Astrocyte (in vitro differentiated cells and primary cell): ENCODE measurements at places on chromosomes 7 and 10.
A peak's percentile ranks its signal among the peaks of the same experiment; 100 is the strongest.

- DNase-seq, result no peak
Measured at GRCh38 chr10:28558923-28559508, 26.1 kb downstream of the WAC start.

- no peak for DNase-seq
Measured at GRCh38 chr7:75866114-75866488, 12.7 kb upstream of the RHBDD2 start.

- DNase-seq, result peak; percentile 75
Measured at GRCh38 chr10:3472287-3473051, 299.9 kb upstream of the PITRM1 start.

DNA sequence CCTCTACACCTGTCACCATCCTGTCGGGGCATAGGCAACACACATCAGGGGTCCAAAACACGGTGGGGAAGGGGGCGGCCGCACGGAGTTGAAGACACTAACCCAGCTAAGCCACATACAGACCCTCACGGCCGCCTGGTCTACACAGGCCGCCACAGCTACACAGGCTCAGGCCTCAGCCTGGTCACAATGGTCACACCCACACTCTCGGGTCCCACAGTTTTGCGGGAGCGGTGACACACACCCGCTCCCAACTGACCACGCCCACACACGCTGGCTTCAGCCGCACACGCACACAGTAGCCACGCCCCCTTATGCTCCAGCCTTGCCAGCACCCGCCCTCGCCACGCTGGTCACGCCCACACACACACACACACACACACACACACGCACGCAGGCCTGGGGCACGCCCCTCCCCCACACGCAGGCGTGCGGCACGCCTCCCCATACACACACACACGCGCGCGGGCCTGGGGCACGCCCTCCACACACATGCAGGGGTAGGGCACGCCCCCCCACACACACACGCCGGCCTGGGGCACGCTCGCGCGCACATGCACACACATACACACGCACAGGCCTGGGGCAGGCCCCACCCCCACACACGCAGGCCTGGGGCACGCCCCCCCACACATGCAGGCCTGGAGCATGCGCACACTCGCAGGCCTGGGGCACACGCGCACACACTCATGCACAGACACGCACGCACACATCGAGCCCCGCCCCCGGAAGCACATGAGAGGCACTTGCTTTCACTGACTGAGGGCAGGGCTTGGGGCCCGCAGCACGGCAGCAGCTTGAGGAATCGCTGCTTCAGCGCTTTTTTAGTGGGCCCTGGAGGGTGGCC is 12.3 kb upstream of the OGA start:
- peak; percentile 81 for DNase-seq

DNA sequence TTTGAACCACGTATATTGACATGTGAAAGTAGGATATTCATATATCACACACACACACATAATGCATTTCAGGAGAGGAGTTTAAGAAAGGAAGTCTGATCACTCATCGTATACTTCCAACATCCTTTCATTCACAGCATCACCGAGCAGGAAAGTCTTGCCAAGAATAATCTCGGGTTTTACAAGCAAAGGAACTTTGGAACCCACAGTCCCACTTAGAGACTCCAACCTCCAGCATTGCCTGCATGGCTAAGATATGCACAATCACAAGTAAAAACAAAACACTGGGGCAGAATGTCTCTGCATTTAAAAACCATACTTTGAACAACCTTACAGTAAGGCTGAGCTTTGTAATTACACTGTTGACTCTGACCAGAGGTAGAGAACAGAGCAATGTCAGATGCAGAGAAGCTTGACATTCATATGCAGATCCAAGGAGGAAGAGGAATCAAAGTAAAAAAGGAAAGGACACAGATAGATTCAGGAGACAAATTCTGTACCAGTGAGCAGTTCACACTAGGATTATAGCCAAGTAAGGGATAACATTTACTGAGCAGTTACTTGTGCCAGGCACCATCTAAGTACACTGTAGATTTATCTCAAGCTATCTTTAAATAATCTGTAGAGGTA is 14.8 kb downstream of the THSD7A start:
- DNase-seq, result peak; percentile 47

DNA sequence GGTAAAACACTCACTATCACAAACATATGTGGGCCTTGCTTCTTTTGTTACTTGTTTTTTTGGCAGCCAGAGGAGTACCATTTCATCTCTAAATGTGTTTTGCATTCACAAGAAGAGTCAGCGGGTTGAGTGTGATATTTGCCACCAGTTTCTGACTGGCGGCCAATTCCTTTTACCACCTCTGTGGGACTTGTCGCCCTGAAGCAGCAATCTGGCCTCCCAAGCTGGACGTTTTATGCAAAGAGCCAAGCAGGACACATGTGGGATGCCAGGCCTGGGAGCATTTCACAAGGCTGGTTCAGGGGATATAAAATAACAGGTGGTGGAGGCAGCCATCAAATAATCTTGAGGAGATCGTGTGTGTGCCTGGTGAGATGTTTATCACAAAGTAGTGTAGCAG is 61.8 kb upstream of the TRIL start:
- no peak for DNase-seq

DNA sequence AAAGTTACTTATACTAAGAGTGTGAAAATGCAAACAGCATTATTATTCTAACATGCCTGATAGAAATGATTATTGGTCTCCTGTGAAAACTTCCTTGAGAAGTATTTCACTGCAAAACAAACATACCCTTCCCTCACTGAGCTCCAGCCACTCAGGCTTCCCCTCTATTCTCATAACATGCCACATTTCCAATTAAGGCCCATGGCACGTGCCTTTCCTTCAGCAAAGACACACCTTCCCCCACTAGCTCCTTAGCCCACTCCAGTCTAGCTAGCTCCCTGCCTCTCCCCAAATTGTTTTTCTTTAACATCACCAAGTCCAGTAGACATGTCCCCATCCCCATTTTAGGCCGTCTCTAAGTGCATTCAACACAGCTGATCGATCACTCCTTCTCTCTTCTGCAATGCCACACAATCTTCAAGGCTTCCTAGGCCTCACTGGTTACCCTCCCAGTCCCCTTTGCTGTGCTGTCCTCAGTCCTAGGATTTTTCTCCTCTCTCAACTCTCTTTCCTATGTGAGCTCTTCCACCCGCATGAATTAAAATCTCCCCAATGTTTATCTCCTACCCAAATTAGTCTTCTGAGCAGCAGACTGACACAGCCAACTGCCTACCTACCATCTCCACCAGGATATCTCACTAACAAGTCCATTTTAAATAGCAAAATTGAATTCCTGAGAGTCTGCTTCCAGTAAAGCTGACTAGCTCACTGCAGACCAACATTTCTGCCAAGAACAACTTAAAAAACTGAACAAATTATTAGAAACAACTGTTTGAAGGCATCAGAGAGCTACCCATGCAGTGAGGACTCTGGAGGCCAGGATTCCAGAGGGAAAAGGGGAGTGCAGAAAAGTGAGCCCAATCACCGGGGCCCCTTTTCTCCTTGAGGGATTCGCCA is 11.9 kb downstream of the CYTH3 start:
- DNase-seq, result peak; percentile 67

DNA sequence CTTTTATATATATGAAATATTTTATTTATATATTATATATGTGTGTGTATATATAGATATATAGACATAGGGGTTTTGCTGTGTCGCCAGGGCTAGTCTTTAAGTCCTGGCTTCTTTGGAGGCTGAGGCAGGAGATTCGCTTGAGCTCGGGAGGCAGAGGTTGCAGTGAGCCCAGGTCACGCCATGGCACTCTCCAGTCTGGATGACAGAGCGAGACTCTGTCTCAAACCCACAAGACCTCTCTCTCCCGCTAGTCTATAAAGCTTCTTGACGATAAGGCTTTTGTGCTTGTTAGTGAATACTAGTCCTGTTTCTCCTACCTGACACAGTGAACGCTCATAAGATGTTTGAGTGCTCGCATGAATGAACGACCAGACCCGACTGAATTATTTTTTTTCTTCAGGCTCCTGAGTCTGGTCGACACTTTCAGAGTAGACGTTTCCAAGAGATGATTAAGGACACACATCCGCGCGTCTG is 577 bp upstream of the DDX21 start:
- no peak for DNase-seq

GRCh38 chr10:28800144-28800543 is 122.8 kb downstream of the BAMBI start:
- DNase-seq, result no peak

DNA sequence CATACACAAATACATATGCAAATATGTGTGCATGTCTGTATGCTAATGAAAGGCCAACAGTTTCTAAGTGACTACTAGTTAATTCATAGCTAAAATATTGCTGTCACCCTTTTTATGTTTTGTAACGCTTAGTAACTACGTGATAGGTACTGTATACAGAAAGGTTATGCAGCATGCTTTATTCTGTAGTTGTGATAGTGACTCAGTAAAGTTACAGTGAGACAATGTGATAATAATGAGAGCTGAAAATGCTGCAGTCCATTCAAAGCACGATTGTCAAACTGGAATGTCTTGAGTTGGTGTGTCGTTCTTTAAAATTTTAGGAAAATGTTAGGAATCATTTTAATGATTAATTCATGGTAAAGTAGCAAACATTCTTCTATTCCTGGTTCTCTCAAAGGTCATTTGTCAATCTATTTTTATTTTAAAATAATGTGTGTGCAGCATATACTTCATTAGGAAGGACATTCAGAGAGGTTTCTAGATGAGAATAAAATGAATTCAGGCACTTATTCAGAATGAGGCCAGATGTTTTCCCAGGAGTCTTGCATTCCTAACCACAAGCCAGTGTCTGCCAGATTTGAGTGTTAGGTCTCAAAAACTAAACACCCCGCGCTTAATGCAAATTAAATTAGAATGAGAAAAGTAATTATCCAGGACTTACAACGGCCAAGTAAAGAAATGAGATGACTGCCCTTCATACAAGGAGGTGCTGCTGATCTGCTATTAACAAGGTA is 408.8 kb upstream of the FZD8 start:
- no peak for DNase-seq

DNA sequence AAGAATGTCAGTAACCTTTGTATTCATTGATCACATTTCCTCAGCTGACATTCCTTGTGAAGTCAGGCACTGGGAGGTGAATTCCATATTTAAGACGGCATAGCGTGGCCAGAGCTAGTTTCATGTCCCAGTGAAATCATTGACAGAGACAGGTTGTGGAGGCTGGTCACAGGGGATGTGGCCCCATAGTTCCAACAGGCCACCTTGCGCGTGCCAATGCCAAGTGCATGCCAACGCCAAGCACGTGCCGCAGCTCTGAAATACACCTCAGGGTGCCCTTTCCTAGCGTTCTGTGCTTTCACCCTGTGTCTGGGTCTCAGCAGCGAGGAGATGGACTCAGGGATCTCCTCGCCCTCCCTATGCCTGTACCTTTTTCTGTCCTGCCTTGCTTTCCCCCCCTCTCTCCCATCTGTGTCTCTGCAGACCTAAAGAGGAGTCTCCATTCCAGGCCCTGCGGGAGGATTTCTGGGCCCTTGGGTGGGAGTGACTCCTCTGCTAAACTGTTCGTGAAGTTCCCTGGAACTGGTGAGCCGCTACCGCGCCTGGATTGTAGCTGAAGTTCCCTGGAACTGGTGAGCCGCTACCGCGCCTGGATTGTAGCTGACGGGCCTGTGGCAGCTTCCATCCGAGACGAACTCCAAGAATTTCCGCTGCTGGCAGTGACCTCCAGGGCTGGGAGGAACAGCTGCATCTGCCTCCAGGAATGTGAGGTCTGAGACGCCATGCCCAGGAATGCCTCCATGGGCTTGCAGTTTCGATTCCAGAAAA is 19.7 kb downstream of the AQP1 start:
- peak; percentile 12 for DNase-seq

GRCh38 chr7:10707519-10707918 is 266.2 kb upstream of the PHF14 start:
- peak; percentile 2 for DNase-seq

GRCh38 chr7:11185179-11185815 is 211.6 kb downstream of the PHF14 start:
- DNase-seq, result peak; percentile 78

DNA sequence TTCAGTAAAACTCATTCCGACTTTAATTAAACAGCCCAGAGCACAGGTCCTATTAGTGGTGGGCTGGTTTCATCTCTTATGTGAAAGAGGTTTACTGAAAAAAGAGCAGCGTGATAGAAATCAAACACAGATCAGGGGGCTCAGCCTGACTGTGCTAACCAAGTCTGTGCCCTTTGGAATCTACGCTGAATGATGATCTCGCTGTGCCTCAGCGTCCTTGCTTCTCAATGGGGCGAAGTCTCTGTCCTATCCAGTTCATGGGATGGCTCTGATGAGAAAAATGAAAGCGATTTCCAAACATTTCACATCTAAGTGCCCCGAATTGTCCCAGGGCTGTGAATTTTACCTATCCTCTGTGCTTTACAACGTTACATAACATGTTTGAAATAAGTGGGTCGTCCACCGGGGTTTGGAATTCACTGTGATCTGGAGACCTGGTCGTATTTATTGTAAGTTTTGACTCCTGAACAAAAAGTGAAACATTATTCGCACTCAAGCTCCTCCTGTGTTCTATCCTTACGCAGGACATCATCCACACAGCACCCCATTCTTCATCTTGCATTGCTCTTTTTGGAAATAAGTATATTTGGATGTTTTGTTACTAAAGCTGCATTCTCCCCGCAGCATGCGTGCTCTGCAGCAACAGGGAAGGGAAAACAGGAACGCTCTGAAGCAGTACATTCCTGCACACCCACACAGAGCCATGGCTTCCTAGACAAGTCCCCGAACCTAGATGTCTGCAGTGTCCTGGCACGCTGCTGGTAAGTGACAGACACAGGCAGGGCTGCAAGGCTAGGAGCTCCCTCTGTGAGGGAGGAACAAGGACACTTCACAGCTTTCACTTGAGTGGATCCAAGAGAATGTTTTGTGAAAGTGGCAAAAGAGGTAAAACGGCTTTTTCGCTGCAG is 83.5 kb downstream of the SLC37A3 start:
- DNase-seq, result no peak

DNA sequence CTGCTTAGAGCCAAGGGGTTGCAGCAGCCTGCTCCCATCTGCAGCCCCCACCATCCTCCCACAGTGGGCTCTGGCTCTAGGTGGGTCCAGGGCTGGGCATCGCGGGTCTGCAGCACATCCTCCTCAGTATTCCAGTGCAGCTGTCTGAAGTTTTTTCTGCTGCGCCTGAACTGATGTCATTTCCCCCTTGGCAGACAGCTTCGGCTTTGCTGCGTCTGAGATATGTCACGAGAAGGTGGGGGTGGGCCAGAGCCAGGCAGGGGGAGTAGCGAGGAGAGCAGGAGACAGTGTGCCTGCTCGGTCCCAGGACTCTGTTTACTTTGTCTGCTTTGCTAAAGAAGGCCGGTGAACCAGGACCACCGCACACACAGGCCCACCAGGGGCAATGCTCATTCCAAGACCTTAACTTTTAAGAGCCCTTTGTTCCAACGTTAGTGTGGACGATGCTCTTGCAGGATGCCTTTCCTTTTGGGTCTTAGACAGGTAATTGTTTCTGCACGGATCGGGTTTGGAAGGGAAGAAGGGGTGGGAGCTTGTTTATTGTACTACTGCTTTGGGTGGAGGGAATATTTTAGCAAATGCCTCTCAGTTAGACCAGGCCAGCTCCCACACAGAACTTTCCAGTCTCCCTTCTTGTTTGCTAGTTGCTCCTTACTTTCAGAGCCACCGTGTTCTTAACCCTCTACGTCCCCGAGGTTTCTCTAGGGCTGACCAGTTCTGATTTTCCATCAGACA is 32.4 kb downstream of the WBP1L start:
- DNase-seq, result peak; percentile 93
